Left renal cortex interstitium (tissue), 4 donors: ENCODE measurements at places on chromosomes 5 and 9.

- DNase-seq: no peak
These were observed 467.7 kb upstream of the ACO1 start for GRCh38 chr9:31916591-31917241.

DNA sequence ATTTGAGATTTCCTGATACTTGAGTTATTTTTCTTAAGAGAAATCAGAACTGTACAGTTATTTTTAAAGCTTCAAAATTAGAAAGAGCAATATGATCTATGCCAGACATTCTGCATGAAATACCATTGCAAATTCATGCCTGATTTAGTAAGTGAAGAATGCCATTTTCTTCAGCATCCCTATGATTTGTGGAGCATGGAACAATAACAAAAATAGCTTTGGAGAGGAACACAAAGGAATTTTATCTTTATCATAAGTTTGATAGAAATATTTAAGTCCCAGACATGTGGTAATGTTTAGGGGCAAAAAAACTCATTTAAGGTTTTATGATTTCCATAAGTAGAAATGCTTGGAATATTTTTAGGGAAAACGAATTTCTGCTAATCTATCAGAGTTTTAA lies 1863.4 kb downstream of the EFNA5 start:
- DNase-seq: no peak

DNA sequence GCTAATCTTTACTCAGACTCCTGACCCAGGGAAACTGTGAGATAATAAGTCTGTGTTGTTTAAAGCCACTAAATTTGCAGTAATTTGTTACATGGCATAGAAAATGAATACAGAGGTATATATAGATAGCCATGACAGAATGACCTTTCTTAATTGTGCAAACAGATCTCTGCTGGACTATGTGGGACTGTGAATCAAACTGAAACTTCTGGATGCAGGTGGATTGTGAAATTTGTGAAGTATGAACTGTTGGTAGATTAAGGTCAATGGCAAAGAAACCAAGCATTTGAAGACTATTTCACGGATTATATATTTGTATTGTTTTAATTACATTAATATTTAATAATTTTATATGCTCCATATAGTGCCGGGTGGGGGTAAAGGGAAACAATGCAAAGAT lies 52.2 kb upstream of the GPR151 start:
- no peak for DNase-seq

DNA sequence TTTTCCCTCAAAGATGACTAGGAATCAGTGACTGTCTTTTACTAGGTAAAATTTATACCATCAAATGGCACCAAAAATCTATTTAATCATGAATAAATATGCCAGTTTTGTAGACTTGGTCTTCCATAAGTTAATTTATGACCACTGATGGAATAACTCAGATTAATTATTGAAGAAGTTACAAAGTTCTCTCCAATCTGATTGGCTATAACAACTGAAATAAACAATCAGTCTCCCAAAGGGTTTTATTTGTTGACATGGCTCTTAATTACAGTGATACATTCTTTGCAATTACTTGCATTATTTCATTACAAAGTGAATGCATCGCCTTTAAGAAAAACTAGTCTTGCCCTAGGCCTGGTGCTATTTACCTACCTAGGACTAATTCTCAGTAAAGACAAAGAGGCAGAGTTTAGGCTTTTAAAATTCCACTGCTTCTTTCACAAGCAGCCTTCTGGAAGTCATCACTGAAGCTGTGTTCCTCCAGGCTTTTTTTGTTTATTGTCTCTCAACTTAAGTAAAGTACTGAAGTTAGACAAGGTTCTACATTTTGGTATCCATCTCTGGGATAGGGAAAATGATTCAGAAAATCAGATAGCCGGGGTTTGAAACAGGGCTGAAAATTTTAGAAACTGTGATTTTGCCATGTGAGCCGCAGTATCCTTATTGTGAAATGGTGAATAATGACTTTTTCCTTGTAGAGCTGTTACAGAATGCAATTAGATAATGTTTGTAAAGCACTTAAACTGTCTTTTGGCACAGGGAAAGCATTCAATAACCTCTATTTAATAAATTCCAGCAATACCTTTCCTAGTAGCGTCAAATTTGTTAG lies 2.5 kb downstream of the STOM start:
- no peak for DNase-seq

GRCh38 chr5:6715758-6716628 lies 2.8 kb downstream of the TENT4A start:
- no peak for DNase-seq

DNA sequence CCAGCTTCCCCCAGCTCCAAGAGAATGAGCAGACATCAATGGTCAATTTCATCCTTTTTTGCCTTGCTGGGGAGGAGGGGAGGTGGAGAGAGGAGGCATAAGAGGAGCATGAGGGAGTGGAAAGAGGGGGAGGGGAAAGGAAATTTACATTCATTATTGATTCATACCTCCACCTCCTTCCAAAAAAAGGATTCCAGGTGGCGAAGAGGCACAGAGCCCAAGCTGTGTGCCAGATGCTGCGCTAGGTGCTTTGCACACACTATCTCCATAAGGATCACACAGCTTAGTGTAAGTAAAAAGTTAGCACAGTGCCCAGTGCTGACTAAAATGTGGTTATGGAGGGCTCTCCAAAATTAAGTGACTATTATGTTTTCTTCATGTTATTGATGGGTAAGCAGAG lies 11.0 kb downstream of the ASTN2 start:
- no peak for DNase-seq

DNA sequence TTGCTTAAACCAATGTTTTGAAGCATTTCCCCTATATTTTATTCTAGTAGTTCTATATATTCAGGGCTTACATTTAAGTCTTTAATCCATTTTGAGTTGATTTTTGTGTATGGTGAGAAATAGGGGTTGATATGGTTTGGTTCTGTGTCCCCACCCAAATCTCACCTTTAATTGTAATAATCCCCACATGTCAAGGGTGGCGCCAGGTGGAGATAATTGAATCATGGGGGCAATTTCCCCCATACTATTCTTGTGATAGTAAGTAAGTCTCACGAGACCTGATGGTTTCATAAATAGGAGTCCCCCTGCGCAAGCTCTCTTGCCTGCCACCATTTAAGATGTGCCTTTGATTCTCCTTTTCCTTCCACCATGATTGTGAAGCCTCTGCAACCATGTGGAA lies 92.2 kb upstream of the TBC1D2 start:
- no peak for DNase-seq

DNA sequence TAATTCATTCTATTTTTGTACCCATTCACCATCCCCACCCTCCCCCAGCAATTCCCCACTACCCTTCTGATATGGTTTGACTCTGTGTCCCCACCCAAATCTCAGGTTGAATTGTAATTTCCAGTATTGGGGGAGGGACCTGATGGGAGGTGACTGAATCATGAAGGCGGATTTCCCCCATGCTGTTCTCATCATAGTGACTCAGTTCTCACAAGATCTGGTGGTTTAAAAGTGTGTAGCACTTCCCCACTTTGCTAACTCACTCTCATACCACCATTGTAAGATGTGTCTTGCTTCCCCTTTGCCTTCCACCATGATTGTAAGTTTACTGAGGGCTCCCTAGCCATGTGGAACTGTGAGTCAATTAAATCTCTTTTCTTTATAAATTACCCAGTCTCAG lies 25.9 kb upstream of the TESK1 start:
- DNase-seq: no peak

DNA sequence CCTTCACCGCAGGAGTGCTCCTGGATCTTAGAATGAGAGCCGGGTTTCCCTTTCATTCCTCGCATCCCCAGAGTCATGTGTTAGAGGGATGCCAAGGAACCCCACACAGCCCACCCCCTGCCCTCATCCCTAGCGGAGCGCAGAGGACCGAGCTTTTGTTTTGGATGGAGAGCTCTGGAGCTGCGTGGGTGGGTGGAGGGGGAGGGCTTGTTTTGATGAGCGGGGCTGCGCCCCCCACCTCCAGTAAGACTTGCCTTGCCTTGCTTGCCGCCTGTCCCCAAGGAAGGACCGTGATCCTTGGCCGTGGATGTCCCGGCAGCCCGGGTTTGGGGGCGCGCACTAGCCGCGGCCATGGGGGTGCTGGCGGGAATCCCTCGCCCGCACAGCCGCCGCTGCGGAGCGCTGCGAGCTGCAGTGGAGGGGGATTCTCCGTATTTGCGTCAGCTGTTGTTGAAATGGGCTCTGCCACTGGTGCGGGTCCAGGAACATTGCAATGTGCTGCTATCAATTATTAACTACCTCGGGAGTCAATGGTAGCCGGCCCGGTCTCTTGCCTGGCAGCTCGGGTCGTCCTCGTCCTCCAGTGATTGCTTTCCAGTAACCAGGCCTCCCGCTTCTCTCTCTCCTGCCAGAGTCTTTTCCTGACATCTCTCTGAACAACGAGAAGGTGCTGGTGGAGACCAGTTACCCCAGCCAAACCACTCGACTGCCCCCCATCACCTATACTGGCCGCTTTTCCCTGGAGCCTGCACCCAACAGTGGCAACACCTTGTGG lies 1.0 kb downstream of the EGR1 start:
- no peak for DNase-seq

GRCh38 chr9:14119694-14120514 lies 194.0 kb downstream of the NFIB start:
- no peak for DNase-seq

- no peak for DNase-seq
These were observed 451.8 kb downstream of the RAB3C start for GRCh38 chr5:59034498-59035186.

GRCh38 chr9:103991698-103992097 lies 102.4 kb upstream of the SMC2 start:
- no peak for DNase-seq

GRCh38 chr5:5135957-5136676 lies 4.0 kb upstream of the ADAMTS16 start:
- no peak for DNase-seq

GRCh38 chr5:494667-495255 lies 29.5 kb downstream of the SLC9A3 start:
- no peak for DNase-seq

DNA sequence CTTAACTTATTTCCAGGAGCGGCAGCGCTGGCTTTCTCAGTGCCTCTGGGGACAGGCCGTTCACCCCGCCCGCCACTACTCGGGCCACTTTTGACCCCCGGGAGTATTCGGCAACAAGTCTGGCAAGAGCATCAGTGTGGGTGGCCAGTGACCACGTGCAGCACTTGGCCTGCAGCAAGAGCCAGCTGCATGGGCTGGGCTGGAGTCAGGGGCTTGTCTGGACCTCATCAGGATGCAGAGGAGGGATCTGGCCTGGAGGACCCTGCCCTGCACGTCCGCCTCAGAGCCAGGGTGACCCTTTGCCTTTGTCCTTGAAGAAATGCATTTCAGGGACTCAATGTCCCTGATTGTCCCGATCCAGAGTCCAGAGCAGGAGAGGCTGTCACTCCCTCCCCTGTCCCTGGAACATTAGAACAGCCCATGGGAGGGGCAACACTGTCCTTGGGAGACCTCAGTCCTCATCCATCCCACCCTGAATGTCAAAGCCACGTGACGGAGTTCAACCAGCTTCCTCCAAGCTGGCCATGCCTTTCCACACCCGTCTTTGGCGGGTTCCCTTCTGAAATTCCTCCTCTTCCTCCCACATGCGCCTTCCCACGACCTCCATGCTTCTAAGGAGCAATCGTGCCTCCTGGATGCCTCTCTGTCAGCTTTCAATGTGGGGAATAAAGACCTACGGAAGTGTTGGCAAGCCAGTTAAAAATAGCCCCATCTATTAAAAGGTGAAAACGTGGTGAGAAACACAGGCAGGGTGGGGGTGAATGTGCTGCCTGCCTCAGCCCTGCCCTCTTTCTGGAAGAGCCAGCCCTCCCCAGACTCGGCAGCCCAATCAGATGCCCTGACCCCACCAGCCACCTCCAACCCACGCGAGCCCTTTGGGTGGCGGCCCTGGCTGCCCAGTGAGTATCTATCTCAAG lies 99.0 kb downstream of the OLFM1 start:
- DNase-seq: no peak

DNA sequence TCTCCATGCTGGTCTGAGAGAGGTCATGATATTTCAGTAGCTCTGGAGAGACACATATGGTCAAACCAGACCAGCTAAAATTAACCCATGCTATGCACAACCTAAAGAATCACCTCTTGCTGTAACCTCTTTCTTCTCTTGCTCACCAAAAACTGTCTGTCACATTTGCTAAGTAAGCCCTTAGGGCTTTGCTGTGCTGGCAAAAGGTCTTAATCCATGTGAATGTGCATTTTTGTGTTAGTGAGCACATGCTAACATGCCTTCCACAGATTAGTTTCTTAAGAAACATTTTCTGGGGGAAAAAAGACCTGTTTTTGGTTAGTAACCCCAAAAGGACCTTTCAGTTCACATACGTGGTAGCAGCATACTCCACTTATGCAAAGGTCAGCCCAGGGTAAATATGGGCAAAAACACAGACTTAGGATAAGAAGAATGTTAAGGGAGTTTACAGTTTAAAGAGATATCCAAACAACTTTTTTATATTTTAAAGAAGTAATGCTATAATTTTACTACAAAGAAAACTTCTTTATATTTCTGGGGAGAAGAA lies 124.2 kb upstream of the CCDC152 start:
- no peak for DNase-seq
